ENCODE measurements at places on chromosomes 1 and 21. TPM values are rescaled to one million over a fixed set of nuclear protein-coding genes. Genes with fewer than 3 reads are reported as not detected.
A peak's percentile ranks its signal among the peaks of the same experiment; 100 is the strongest.

DNA sequence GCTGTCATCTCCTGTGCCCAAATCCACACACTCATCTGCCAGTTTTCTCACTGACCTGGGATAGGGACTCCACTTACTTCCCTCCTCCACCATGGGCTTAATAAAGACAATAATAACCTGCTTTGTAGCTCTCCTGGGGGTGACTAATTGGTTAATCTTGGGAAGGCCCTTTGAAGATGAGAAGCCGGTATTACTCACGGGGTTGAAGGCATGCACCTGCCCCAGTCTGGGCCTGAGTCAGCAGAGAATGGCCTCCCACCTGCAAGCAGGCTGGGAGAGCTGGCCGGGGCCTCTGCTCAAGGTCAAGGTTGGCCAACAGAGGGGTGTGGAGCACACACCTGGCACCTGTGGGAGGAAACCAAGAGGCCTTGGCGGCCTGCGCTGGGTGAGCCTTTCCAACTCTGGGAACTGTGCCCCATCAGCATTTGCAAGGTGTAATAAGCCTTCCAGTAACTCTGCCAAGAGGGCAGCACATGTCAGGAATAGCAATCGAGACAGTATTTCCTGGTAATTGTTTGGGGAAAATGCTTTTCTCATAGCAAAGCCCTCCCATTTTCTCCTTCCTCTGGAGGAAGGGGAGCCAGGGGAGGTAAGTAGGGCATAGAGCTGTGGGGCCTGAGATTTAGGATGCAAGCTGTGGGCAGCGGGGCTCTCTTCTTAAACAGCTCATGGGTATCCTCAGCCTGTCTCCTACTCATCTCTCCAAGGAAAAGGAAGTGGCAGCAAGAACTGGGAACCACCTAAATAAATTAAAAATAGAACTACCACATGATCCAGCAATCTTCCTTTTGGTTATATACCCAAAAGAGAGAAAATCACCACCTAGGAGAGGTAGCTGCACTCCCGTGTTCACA, 49.0 kb downstream of the TOMM20 start:
- no peak for DNase-seq

DNA sequence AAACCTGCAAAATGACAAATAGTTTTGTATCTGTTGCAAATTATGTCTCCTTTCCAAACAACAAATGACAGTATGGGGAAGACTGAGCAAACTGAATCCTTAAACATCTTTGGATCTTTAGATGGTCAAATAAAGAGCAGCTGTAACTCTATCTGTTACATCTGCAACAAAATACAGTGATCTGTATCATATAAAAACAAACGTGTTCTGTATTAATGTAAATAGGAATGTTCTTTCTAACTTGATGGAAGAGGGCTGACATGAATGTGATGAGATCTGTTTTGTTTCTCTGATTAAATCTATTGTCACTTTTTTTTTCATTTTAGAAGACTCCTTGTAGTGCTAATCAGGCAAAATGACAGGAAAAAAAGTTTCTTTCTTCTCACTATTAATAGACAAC, 159.5 kb downstream of the GPATCH2 start:
- DNase-seq: no peak

GRCh38 chr1:209409780-209410179, 173.7 kb upstream of the CAMK1G start:
- DNase-seq: no peak

- no peak for DNase-seq
Observed at GRCh38 chr1:210024996-210025395, 87.0 kb downstream of the SYT14 start.

- DNase-seq: no peak
Observed at GRCh38 chr21:33980276-33980916, 64.8 kb upstream of the ATP5PO start.

DNA sequence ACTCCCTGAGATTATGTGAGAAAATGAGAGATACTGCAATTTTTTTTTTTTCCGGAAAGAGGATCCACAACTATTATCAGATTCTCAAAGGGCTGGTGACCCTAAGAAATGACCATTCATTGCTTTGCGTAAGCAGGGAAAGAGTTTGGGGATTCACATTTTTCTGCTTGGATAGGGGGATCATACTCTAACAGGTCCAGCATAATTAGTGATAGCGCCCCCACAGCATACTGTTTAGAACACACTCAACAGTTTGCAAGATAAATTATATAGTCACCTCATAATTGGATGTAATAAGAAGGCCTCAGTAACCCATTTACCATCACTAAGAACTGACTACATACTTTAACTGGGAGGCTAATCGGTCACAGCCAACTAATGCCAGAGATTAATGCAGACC, 1.9 kb downstream of the CCT3 start:
- DNase-seq: no peak

GRCh38 chr1:211200311-211200710, 58.9 kb upstream of the RCOR3 start:
- DNase-seq: no peak

DNA sequence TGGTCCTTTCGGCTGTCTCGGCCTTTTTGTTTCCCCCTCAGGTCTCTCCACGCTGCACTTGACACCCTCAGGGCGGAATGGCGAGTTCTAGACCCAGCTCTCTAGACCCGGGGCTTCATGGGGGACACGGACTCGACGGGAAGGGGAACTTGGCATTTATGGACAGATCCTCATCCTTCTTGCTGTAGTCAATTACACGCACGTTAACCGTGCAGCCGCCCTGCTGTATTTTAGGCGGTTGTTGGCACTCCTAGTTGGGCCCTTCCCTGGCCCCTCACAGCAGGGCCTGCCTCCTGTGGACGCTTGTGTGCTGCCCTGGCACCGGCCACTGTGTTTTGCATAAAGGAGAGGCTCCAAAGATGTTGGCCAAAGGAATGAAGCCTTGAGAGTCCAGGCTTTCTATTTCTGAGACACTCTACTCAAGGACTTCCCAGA, 558 bp upstream of the BTG3 start:
- DNase-seq: peak; percentile 52

GRCh38 chr1:23868557-23869016, 497 bp upstream of the FUCA1 start:
- DNase-seq: no peak

- peak; percentile 91 for DNase-seq
Observed at GRCh38 chr1:28369371-28370238, at the start of gene PHACTR4. Gene PHACTR4, plus strand, starts transcription at chr1:28369740. Its CDS starts 37,708 bp downstream, at chr1:28407448.

- no peak for DNase-seq
Observed at GRCh38 chr1:200945111-200945510, 50.4 kb downstream of the INAVA start.

DNA sequence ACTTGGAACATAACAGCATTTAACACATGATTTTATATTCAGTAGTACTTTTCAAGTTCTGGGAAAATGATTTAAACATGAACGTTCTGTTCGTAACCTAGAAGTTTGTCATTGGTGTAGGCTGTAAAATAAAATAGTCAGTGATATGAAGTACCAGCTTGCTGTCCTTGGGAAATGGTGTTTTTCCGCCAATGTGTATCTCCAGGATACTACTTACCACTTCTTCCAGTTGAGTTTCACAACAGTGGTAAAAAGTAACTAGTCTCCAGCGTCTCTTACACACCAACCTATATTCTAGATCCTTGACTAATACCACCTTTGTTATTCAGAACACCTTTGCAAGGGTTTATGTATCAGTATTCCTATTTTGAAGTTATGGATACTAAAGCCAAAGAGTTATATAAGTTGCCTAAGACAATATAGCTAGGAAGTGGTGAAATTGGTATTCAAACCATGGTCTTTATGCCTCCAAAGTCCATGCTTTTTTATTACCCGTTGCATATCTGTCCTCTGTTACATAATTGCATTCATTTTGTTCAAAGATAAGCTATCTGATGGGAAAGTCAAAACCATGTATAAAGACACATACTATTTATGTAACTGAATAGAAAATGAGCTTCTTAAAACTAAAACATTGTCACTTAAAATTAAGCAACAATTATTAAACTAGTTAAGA, 43.1 kb downstream of the HOOK1 start:
- DNase-seq: no peak

- no peak for DNase-seq
Observed at GRCh38 chr1:221344693-221345092, 397.2 kb downstream of the DUSP10 start.

- no peak for DNase-seq
Observed at GRCh38 chr1:244992833-244993232, 128.5 kb upstream of the HNRNPU start.

DNA sequence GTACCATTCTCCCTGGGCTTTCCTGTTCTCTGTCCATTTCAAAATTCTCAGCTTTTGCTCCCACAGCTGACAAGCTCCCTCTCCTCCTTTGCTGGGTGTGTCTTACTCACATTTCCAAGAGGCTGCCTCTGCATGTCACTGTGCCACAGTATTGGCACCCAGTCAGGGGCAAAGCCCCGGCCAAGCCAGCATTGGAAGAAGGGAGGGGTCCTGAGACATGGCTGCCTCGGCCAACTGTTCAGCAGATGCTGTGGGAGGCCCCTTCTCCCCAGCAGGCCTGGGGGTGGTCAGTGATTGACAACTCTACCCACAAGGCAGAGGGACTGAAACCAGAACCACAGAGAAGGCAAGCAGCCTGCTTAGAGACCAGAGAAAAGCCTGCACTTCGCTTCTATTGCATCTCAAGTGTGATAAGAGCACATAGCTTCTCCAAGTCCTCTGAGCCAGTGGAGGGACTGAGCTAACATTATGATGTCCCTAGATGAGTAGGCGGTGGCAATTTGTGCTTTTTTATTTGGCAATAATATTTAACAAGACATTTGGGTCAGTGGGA, 294.1 kb downstream of the SIPA1L2 start:
- no peak for DNase-seq

DNA sequence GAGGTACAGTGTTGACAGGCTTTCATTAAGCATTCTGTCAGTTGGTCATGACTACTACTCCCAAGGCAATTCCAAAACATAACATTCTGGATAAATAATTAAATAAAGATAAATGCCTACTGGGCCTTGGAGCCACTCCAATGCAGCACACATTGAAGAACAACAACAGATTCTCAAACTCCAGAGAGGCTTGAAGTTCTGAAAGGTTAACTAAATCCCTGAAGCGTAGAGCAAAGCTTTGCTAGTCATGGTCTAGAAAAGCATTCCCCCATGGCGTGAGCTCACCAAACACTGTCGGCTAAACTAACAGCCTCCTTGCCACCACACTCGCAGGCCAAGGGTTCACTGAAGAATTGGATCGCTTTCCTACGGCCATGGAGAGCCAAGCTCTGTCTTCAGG, 268.0 kb downstream of the ATG4C start:
- no peak for DNase-seq

GRCh38 chr1:116311756-116312680, 61.0 kb upstream of the ATP1A1 start:
- no peak for DNase-seq

- DNase-seq: no peak
Observed at GRCh38 chr1:169779150-169779549, 15.6 kb downstream of the METTL18 start.

DNA sequence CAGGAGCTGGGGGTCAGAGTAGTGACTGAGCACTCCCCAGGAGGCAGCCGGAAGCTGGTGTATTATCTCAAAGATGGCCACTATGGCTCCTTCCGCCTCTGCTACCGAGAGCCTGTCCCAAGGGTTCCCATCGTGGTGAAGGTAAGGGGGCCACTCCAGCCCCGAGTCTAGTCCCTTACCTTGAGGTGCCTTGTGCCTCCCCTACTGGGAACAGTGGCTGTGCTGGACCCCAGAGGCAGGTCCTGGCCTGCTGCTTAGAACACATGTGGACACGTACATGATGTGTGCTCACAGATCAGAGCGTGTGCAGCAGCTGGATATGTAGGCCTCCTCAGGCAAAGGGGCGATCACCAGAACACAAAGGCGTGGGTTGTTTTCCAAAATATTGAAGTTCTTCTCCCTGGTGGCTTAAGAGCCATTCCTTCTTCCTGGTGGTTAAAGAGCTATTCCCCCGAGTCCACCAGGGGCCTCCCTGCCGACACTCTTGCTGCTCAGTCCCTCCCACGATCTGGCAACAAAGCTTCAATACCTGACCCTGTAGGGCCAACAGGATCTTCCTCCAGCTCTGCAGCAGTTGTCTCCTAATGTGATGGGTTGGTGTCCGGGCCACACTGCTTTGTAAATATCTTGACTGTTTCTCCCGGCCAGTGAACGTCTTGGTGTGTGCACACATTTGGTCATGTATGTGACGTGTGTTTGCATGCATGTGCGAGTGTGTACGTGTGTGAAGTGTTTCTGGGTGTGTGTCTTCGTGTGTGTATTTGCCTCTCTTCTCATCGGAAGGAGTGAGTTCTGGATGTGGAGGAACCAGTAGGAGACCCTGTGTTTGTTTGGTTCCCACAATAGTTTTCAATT, 68.4 kb upstream of the TINAGL1 start:
- DNase-seq: no peak

DNA sequence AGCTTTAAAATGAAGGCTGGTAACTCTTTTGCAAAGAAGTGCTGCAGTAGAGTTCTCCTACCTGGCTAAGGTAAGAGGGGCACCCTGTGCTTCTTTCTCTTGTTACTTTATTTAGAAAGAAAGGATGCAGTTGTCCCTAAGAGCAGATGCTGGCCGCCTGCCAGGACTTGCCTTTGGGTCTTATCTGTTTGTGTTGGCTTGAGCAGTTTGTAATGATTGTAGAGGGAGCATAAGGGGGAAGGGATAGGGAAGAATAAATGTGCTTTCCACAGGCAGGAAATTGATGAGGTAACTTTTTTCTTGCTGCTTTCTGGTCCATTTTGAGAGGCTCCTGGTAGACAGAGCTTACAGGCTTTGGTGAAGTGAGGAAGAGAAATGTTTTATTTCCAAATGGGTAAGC, 229.6 kb downstream of the HHAT start:
- no peak for DNase-seq

DNA sequence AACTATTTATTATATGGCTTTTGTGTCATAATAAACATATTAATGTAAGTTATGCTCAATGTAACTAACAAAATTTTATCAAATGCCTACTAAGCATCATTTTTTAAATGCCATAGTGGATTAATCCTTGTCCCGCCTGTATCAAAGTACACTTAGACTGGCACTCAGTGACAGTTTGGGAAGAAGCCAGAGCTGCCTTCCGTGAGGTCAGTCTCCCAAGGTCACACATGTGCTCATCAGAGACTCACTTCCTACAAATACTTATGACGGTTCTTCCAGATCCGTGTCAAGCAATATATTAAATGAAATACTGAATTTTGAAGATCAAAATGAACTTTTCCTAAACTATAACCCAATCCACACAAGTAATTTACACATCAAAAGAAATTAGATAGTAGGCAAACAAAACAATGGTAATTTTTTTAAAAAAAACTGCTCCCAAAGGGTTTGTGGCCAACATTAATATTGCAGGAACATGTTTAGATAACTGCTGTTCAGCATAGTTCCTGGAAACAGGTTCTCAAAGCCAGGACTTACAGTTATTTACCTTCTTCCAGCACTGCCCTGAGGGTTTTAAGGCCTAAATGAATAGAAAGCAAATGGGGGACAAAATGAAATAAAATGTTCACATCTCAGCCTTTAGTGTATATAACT, 27.2 kb downstream of the WLS start:
- no peak for DNase-seq

Gene SLC25A33
- total RNA-seq: 3.9 TPM

Gene C1QC
- total RNA-seq: 85.3 TPM

Gene LDLRAD2
- 1.1 TPM for total RNA-seq

Gene CRYAA
- not detected for total RNA-seq

Gene CASQ1
- 10.5 TPM for total RNA-seq

Gene VSIG8
- not detected for total RNA-seq

Measured in ureter (tissue), 1 donor.